Ecto neural progenitor cell (in vitro differentiated cells): ENCODE measurements at places on chromosomes 12 and 14.

DNA sequence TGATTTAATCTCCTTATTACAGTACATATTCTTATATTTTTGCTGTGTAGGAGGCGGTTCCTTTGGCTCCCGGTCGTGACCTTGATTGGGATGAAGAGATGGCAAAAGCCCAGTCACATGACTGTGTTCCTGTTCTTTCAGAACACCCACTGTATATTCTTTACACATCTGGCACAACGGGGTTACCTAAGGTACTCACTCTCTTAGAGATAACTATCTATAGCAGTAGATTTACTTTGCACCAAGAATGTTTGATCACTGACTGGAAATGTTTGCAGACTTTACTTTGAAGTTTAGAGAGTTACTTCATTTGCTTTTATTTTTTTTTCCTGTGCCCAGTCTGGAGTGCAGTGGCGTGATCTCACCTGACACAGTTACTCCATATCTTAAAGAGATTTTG lies 65.2 kb downstream of the ACSS3 start:
- DNase-seq, result no peak

DNA sequence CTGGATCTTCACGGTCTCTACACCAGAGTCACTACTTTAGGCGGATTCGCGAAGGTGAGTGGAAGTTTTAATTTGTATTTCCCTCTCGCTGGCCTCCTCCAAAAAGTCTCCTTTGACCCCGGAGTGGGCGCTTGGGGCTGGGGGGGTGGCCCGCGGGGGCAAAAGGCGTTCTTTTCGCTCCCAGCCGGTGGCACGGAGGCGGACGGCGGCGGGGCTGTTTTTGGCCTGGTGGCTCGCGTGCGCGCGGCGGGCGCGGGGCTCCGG lies 510 bp downstream of the ARID2 start:
- DNase-seq, result no peak

DNA sequence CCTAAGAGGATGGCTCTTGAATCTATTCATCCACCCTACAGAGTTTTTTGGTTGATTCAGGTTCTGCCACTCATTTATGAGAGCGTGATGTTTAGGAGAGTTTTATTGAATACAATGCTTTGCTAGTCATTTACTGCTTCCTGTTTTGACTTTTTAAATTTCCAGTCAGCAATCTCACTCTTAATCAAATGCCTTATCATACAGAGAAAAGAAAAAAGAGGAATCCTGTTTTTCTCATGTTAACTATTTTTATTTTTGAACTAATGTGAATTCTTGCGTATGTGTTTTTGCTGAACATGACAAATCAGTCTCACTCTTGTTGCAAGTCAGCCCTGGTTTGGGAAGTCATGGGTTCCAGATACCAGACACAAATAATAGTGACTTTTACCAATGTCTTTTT lies 22.1 kb upstream of the LGMN start:
- DNase-seq, result no peak

DNA sequence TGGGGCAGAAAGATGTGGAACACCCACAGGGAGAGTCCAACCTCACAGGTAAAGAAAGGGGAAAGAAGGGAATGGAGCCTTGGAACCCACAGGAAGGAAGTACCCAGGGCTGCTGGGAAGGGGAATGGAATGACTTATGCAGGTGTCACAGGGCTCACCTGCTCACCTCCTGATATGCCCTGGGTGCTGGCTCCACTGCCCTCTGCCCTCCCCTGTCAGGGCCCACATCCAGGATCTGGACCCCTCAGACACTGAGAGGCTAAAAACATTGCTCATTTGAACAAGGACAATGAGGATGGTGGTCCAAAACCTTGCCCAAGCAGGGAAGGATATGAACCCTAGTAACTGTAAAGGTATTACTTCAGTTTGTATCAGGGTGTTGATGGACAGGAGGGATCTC lies 19.3 kb downstream of the ZBTB39 start:
- DNase-seq, result no peak

DNA sequence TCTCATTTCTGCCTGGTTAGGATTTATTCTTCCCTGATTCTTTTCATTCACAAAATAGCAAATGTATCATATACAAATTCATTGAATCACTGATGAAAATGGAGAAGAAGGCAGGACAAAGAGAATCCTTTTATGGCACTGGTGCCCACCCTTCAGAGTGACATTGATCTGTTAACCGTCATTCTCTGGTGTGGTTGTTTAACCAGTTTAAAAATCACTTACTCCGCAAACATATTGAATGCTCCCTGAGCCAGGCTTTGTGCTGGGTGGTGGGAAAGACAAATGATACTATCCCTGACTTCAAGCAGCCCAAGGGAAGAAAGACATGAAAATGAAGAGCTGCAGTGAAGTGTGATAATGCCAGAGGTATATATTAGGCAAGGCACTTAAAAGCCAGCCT lies 187.5 kb upstream of the SLC38A2 start:
- DNase-seq, result no peak

- DNase-seq, result no peak
Measured at GRCh38 chr12:14460212-14460841, 94.8 kb downstream of the ATF7IP start.

GRCh38 chr14:79332504-79333197 lies 878.7 kb downstream of the DIO2 start:
- DNase-seq, result no peak

DNA sequence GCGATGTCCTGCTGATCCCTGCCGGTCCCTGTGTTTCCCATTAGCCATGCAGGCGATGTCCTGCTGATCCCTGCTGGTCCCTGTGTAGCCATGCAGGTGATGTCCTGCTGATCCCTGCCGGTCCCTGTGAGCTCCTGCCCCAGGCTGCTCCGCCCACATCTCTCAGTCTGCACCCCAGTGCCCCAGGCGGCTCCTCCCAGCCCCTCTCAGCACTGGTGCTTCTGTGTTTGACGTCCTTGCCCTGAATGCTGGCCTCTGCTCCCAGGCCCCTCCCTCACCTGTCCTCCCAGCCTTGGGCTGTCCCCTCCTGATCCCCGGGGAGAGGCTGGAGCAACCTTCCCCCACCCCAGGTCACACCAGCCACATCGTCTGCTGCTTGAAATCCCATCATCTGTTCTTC lies 41.4 kb upstream of the TEX22 start:
- no peak for DNase-seq

DNA sequence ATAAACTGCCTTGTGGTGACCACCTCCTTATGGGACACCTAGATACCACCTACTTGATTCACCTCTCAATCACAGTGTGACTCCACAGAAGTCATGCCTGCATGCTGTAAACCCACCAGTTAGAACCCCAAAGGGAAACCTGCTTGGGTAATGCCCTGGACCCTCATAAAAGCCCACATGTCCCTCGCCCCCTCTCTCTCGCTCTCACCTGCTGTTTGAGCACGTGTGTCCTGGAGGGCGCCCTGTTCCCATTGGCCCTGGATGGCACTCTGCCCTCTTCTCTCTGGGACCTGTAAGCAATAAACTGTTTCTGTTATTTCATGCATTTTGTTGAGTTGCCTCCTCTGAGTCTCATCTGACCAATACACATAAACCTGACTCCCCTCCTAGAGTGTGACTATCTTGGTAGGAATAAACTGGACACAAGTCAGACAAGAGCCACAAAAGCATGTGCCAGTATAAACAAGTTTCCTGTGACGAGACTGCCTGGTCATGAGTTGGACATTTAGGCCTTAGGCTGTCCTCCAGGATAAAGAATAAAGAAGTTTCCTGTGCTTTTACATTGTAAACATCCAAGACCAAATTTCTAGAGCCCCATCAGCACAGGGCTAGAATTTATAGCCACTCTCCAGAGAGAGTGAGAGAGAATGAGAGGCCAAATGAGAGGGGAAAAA lies 8.6 kb downstream of the IFI27L2 start:
- peak; percentile 32 for DNase-seq

GRCh38 chr12:75471902-75472890 lies 8.4 kb upstream of the GLIPR1 start:
- no peak for DNase-seq

GRCh38 chr14:88422919-88423650 lies 37.6 kb downstream of the SPATA7 start:
- no peak for DNase-seq
